ENCODE measurements at places on chromosomes 13 and 19.

DNA sequence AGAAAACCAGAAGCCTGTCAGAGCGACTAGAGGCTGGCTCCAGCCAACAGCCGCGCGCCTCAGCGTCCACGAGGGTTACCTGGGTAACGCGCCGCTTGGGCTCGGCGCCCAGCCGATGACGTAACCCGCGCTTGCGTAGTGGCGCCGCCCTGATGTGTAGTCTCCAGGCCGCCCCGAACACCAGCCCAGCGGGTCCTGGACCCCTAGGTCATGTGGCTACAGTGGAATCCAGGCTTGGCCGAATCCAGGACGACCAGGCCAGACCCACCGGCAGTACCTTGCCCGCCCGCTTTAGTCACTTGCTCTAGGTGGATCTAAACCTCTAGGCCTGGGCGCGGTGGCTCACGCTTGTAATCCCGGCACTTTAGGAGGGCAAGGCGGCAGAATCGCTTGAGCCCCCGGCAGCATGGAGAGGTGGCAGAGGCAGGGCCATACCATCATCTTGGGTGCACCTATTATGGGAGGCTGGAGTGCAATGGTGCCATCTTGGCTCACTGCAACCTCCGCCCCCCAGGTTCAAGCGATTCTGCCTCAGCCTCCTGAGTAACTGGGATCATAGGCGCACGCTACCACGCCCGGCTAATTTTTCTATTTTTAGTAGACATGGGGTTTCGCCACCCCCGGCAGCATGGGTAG lies 7.2 kb upstream of the ZNF606 start:
- peak; percentile 72 for DNase-seq

DNA sequence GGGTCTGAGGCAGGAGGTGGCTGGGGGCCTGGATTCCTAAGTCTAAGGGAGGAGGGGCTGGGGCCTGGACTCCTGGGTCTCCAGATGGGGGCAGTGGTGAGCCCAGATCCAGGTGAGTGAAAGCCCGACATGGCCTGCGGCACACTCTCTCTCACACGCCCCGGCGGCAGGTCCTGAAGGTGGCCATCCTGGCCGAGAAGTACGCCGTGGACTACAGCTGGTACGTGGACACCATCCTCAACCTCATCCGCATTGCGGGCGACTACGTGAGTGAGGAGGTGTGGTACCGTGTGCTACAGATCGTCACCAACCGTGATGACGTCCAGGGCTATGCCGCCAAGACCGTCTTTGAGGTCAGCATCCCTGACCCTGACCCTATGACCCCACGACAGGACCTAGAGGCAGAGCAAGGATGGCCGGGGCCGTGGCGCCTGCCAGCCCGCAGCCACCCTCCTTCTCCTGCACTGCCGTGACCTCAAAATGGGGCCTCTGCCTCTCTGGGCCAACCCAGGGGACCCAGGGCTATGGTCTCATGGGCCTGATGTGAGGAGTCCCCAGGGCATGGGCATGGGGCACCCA lies 13.2 kb downstream of the FUZ start:
- DNase-seq, result no peak

DNA sequence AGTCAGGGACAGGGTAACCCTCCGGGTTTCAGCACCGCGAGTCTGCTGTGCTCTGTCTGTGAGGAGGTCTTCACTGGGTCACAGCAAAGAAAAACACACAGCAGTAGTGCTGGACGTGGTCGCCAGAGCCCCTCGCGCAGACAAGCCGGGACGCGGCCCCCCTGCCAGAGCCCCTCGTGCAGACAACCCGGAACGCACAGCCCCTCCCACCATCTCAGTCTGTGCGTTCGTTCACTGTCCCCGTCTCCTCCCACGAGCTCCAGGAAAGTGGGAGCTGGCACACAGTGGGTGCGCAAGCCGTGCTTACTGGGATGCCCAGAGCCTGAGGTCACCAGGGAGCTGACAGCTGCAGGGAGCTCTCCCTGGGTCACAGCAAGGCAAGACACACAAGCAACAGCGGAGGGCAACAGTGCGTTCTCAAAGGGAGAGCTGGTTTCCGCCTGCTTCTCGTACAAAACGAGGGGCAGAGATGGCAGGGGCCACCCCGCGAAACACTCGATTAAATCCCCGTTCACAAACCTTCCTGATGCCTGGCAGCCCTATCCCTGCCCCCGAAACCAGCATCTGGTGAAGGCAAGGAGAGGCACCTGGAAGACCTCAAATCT lies 3.2 kb upstream of the PLPP2 start:
- DNase-seq, result no peak

DNA sequence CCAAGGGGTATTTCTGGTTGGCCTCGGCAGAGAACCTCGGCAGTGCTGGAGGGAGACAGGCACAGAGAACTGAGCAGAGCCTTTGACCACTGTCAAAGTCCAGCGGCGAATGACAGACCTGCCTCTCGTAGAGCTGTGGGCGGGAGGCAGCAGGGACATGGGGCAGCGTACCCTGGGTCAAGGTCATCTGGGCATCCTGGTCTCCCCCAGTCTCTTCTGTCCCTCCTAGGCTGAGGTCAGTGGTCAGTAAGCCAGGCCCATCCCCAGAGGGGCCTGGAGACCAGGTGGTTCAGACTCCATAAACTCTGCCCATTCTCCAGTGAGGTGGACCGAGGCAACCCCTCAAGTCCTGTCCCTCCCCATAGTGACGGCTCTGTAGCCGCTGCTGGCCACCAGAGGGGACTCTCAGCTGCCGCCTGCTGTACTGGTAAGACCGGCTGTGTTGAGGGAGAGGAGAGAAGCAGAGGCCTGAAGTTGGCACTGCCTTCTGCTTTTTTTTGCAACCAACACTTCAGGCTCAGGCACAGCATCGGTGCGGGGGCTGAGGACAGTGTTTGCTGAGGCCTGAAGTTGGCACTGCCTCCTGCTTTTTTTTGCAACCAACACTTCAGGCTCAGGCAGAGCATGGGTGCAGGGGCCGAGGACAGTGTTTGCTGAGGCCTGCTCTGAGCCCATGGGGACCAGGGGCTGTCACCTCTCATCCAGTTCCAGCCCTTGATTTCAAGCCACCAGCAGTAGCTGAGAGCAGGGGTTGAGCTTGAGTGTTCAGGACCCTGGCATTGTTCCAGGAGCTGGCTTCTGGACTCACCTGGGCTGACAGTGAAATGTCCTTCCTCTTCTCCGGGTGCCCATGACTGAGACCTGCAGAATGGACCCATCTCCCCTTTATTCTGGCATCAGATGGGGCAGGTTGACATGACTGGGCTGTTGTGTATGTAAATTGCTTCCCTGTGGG lies at the start of gene PGLYRP2:
Gene PGLYRP2, minus strand, starts transcription at position 111 of the 955 bp plus-strand sequence. CDS start 130 bp downstream, outside the sequence.
- peak; percentile 72 for DNase-seq

DNA sequence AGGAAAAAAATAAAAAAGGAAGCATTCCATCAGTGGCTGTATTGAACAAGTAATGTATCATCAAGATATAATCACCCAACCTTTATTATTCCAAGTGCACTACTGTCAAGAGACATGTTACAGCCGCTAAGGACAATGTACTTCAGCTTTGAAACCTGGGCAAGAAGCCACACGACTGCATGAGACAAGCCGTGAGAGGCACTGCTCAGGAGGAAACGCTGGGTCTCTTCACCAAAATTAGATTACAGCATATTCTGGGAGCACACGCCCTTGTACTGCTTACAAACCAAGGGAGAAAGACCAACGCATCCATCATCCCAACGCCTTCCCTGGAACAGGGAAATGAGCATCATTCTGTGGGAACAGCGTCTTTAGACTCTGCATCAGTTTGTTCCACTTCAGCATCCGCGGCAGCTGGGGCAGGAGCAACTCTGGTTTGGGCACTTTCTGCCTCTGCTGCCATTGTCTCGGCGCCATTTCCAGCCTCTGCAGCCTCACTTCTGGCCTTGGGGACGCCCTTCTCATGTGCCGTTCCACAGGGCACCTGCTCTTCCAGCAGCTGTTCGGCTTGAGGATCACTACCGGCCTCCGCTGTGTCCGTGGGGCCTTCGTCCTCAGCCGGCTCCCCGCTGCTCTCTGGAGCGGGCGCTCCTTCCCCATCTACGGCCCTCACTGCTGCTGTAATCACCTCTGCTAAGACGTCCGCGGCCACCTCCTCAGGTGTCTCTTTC lies 22.4 kb upstream of the BRD4 start:
- no peak for DNase-seq

- no peak for DNase-seq
Observed at GRCh38 chr19:19434483-19435045, 29.1 kb downstream of the GATAD2A start.

DNA sequence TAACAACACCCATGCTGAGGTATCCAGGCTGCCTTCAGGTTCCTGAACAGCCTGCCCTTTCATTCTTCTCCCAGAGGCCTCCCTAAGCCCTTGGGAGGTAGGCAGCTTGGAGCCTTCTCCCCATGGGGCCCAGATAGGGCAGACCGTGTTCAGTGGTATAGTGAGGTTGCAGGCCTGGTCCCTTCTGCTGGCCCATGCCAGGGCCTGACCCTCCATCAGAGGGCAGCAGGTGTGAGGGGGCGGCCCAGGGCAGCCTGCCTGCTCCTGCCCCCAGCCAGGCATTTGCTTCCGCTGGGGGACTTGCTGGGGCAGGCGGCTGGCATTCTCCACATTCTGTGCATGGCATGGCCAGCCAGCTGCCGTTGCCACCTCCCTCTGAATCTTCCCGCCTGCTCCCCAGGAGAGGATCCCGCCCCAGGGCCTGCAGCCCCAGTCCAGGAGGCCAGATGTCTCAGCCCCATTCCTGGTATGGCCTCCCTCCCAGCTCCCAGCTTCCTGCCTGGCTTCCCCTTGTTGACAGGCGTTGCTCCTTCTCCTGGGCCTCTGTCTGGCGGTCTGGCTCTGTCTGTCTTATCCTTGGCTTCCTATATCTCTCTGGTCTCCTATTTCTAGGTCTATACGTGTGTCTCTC lies 8.9 kb downstream of the CIC start:
- DNase-seq, result no peak

DNA sequence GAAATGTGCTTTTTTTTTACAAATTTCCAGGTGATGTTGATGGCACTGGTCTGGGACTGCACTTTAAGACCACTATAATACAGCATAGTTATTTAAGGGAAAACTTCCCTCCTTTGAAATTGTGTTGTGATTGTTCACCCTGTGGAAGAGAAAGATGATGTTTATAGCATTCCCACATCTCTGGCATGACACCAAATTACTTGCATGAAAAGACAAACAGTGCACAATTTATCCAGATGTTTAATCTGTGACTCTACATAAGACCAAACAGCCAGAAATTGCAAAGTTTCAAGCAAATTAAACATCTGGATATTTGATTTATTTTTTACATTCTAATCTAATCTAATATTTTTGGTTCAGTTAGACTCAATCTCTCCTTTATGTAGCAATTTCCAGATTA lies 51.6 kb downstream of the UFM1 start:
- DNase-seq, result no peak

- no peak for DNase-seq
Observed at GRCh38 chr13:92769046-92769445, 457.6 kb upstream of the GPC6 start.

- DNase-seq, result peak; percentile 50
Observed at GRCh38 chr13:48505012-48505411, 27.9 kb downstream of the RCBTB2 start.

DNA sequence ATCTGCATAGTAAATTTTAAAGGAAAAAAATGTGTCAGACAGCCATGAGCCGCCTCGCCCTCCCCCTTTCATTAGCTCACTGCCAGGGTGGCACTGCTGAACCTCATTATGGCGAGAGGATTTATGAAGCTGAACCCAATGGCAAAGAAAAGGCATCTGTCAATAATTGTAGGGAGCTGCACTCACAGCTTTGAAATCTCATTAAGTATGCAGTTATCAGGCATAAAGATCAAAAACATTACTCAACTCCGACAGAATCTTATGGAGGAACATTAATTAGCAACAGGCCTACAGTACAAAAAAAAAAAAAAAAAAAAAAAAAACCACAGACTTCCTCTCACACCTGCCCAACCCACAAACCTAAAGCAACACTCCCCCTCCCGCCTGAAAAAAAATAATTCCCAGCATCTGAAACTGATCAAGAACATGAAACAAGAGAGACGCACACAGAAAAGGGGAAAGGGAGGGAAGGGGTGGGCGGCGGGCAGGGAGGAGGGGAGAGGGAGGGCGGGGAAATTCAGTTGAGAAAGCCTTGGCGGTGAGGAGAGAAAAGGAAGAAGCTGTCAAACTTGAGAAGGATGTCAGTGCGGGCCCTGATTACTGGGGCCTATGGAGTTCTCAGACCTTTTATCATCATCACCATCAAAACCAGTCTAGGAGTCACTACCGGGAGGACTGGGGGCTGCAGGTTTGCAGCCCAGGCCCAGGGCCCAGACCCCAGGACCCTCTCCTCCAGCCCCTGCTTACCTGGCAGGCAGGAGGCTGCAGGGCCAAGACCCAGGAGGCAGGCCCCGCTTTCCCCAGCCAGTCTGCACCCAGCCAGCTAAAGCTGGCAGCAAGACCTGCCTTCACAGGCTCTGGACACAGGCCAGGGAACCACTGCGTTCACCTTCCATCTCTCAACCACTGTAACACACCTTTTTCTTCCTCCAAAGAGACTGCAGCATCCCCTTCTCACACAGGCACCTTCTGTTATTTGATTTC lies 8.9 kb downstream of the TSHZ3 start:
- DNase-seq, result peak; percentile 73

DNA sequence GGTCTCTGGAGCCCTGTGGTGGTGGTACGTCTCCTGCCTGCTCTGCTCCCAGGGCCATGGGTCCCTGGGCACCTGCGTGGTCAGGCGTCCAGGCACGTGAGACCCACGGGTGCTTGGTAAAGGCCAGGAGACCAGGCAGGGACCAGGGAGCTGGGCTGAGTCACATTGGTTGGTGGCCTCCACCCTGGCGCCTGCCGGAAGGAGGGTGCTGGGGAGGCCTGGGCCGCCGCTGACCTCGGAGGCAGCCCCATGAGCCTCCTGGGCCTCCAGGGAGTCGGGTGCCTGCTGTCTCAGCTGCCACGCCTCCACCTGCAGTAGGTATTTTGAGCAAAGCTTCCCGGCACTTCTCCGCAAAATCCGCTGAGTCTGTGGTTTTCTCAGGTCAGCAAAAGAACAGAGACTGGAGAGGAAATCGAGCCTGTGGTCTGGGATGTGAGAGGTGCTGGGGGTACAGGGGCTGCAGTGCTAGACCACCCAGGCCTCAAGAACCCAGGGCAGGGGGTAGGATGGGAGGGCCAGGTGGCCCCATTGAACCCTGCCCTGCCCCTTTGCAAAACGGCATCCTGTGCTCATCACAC lies 3.6 kb upstream of the PLK5 start:
- no peak for DNase-seq

GRCh38 chr19:31583148-31583547 lies 233.9 kb upstream of the TSHZ3 start:
- DNase-seq, result no peak

DNA sequence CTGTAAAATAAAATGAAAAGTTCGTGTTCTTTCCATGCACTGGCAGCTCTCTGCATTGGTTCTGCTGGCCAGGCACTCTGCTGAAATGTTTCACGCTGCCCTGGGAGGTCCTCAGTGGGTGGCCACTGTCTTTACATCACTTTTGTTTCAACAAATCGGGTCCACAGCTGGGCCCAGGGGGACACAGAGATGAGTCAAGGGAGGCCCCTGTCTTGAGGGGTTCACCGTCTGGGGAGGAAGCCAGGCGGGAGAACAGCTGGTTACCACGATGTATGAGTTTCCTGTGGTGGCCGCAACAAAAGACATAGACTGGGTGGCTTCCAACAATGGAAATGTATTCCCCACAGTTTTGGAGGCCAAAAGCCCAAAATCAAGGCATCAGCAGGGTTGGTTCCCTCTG lies 5.1 kb upstream of the KLF2 start:
- no peak for DNase-seq

Data from suppressor macrophage treated with lipopolysaccharide for 1 hour (primary cell).